Type B pancreatic cell (in vitro differentiated cells): ENCODE measurements at places on chromosomes 16 and 17. TPM values are rescaled to one million over a fixed set of nuclear protein-coding genes. Genes with fewer than 3 reads are reported as not detected.
A peak's percentile ranks its signal among the peaks of the same experiment; 100 is the strongest.

GAS2L2 gene
- 0.22 TPM in 1 of 2 replicates, not detected in the other for total RNA-seq

SLC52A1 gene
- total RNA-seq = 0.19 and 1.5 TPM in 2 replicates

NATD1 gene
- total RNA-seq = 9.8 and 10.7 TPM in 2 replicates

ALDH3A2 gene
- 57.7 and 69.8 TPM in 2 replicates for total RNA-seq

CMTM2 gene
- 0.41 TPM in 1 of 2 replicates, not detected in the other for total RNA-seq

ADCY9 gene
- 13.9 and 17.0 TPM in 2 replicates for total RNA-seq

CYBA gene
- 120 and 144 TPM in 2 replicates for total RNA-seq

XYLT1 gene
- 14.3 and 14.9 TPM in 2 replicates for total RNA-seq

DNA sequence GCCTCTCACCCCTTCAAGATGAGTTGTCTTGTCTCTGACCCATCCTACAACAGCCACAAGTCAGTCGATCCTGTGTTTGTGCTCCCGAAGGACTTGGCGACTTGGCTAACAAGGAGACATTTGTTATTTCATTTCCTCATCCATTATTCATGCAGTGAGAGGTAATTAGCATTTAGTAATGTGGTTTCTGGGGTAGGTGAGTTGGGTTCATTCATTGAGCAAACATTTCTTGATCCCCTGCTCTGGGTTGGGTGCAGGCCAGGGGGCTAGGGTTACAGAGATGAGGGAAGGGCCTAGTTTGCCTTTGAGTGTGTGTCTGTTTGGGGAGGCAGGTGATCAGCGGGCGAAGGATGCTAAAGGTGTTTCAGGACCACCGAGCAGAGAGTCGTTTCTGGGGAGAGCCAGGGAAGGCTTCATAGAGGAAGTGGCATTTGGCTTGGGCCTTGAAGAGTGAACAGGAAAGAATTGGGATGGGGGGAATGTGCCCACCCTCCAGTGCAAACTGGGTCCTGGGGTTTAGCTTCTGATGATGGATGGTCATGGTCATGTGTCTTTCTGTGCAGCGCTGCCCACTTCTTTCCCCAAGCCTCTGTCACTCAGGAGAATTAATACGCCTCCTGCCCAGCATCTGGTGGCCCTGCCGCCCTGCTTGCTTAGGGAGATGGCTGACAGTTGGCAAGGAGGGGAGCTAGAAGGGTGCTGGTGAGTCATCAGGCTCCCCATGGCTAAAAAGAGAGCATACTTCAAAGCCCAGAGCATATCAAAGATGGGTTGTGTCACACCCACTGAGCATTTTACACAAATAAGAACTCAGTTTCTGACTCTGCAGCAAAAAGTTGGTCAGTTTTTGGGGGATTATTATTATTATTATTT lies 38.5 kb downstream of the MSI2 start:
- H3K27me3 ChIP-seq = no peaks in the 10 kb centered on the region
- peaks cover 47% of the 10 kb centered on the region for H3K36me3 ChIP-seq
- H3K4me3 ChIP-seq = peak overlapping the region; percentile 30
- DNase-seq = no peak
